ENCODE measurements at places on chromosomes 6 and 20. TPM values are rescaled to one million over a fixed set of nuclear protein-coding genes. Genes with fewer than 3 reads are reported as not detected.

DNA sequence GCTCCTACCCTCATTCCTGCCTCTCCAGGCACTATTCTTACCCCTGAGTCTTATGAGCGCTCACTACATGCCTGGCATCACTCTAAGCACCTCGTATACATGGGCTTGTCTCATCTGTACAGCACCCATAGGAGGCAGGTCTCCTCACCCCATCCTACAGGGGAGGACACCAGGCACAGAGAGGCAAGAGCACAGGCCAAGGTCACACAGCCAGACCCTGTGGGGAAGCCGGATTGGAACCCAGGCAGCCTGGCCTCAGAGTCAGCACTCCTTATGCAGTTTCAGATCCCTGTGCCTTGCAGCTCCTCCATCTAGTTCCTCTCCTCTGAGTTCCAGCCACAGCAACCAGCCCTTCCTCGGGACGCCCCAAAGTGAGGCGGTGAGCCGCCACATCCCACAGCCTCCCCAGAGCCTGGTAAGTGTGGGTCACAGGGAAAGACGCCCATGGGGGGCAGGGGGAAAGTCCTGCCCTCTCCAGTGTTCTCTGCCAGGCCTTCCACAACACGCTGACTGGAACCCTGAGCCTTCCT is 103.3 kb downstream of the NFATC2 start:
- no peak for DNase-seq

CD93 gene
- total RNA-seq = 0.06 TPM

PAK1IP1 gene
- total RNA-seq = 34.4 TPM

DNA sequence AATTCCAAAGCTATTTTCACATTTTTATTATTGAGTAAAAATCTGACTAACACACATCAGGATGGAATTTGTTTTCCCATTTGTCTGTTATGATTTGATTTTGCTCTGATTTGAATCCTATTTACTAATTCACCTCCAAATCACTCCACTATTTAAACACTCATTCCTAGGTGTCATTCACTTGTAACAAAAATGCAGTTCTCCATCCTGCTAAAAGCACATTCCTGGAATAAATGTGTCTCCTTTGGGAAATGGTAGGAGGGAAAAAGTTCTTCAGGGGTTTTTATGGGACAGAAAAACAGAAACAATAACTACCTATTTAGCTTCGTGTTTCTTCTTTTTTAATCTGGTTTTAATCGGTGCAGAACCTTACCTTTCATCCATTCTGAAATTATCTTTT is 494.1 kb upstream of the CITED2 start:
- no peak for DNase-seq

DNA sequence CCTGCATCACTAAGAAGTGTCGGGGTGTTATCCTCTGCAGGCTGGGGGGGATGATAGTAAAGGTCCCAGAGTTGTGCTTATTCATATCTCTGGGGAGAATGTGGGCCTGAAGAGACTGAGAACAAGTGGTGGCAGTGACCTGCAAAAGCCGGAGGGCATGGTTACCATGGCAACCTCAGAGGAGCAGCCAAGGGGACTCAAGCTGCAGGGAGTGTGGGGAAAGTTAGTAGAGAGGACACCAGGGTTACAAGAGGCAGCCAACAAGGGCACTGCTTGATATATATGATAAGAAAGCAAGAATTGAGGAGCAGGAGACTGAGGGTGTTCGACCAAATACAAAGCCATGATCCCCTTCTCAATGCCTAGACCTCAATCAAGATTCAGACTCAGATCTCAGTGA is 46.1 kb downstream of the HLA-F start:
- no peak for DNase-seq

DNA sequence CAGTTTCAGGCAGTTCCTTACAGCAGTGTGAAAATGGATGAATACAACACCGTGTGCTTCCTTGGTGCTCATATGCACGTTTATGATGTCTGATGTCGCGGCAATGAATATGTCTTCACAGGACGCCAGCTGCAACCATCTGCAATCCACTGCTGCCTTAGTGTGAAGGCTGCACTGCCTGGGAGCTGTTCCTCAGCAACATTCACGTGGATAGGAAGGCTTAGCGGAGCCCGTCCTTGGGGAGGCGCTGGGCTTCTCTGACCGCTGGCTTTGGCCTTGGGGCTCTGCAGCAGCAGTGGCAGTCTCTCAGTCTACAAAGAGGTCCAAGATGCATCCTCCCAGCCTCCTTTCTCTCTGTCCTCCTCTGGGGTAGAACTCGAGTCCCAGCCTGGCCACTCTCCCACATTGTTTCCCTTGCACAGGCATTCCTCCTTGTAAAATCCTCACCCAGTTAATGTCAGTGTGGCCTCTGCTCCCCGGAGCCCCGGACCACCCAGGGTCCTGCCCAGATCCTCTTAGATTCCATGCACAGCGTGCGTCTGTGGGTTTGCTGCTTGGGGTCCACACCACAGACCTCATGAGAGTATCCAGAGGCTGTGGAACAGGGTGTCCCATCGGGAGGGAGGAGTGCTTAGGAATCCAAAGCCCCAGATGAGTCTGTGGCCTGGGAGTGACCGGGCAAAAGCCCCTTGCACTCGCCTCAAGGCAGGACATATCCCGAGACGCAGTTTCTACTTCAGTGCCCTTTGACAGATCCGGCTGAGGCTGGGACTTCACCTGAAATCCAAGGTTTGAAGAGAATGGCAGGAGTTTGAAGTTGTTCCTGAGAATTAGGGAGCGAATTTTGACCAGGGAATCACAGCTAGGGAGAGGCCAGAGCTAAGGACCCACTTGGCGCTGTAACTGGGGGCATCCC is 181.3 kb downstream of the THBS2 start:
- DNase-seq = no peak

MUC22 gene
- total RNA-seq = not detected

WRNIP1 gene
- total RNA-seq = 49.3 TPM

GRCh38 chr6:4756247-4756646 is 20.0 kb upstream of the CDYL start:
- no peak for DNase-seq

DNA sequence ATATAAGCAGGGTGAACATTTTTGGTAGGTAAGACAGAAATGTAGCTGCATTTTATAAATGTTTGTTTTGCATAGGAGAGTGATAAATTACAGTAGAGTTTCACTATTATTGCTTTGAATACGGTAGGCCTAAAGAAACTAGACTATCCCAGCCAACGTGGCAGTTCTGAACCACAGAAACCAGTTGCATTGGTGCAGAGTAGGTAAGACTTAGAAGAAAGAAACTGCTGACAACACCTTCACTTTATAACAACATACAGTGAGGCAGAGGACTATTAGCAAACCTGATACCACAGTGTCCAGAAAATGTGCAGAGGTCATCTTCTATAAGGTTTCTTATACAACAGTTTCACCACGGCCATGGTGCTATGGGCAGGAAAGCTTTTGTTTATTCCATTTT is 566.1 kb downstream of the KIF16B start:
- DNase-seq = no peak

DNA sequence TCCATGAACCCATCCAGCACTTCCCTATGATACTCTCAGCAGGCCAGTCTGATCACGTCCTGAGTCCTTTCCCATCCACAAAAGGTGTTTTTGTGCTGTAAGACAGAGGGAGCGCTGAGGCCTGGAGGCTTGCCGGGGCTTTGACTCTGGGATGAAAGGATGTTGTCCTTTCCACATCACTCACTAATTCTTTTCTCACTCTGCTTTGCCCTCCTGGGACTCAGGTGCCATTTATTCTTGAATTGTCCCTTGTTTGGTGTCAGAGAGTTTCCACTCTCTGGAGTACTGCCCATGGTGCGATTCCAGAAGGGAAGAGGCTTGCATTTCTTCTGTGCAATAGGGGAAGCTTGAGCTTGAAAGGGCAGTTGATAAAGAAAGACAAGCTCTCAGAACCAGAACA is 15.3 kb upstream of the TUBB2B start:
- no peak for DNase-seq

GRCh38 chr6:30830438-30830837 is 53.9 kb upstream of the DDR1 start:
- DNase-seq = no peak

LHFPL5 gene
- not detected for total RNA-seq

DNA sequence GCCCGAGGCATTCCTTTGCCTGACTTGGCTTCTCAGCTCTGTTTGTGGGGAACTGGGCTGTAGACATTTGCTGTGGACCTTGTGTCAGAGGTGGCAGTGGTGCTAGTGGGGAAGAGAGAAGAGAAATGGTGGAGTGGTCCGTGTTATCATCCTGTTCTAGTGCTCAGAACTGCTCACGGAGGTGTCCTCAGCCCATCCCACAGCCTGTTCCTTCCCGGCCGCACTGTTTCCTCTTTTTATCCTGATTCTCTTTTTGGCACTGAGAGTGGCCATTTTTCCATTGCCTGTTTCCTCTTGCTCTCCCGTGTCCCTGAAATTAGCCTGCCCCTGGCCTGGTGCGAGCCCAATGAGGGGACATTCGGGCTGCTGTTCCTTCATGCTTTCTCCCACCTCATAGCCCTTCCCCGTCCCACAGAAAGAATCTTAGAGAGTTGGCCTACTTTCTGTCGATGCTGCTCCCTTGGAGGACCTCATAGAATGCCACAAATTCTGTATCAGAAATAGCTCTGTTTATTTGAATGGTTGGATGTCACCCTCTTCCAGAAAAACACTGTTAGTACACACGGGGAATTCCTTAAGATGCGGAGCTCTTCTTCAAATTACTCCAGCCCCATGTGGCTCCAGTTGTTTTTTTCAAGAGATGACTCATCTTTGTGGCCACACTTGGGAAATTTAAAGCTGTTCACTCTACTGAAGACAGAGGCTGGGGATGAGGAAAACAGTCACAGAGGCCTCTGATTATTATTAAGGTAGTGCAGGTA is 26.1 kb downstream of the FARS2 start:
- peak; percentile 50 for DNase-seq

DNA sequence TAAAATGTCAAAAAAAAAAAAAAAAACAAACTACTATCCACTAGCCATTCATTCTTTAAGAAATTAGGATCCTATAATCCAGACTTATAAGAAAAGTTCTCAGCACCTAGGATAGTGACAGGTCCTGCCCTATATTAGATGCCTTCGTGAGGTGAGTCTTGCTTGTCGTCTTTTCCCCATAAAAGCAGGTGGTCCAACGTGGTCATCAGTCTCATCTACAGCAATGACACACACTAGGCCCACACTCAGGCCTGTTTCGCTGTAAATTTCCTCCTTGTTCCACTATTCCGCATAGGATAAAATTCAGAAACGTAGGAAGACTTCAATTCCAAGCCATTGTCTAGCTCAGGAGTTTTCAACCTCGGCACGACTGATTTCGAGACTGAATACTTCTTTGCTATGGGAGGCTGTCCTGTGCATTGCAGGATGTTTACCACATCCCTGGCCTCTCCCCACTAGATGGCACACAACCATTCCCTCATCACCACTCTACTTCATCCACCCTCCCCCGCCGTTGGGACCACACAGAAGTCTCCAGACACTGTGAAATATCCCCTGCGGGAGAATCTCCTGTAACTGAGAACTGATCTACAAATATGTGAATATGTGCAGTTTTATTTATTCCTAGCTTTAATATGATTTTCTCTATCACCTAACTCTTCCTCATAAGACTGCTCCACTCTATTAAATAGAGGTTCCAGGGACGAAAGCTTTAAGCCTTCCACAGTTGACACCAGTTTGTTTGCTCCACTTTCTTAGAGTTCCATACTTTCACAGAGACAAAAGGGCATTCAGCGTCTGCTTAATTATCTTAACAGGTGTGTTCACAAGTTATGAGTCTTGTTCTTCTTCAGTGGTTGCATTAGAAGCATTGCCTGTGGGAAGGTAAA is 346.3 kb downstream of the BMP2 start:
- DNase-seq = peak; percentile 33

DNA sequence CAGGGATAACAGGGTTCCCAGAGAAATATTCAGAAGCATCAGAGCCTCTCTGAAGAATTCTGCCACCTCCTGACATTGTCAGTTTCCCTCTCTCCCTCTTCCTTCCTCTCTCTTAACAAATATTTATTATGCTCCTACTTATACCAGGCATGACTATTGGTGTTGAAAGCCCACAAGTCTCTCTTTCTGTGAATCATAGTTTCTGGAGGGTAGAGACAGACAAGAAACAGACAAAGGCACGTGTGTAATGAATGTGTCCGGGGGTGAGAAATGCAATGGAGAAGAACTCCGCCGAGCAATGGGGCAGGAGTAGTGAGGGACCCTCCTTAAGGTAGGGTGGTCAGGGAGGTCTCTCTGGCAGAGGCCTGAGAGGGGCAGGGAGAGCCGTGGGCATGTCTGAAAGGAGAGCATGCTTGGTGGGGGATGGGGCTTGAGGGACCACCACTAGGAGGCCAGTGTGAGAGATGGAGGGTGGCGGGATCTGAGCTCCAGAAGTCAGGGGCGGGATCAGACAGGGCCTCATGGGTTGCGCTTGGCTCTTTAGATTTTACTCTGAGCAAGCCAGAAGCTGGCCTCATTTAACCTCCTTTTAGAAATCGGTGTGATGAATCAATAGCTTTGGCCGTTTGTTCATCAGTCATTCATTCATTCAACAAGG is 57.3 kb downstream of the EYA2 start:
- no peak for DNase-seq

DNA sequence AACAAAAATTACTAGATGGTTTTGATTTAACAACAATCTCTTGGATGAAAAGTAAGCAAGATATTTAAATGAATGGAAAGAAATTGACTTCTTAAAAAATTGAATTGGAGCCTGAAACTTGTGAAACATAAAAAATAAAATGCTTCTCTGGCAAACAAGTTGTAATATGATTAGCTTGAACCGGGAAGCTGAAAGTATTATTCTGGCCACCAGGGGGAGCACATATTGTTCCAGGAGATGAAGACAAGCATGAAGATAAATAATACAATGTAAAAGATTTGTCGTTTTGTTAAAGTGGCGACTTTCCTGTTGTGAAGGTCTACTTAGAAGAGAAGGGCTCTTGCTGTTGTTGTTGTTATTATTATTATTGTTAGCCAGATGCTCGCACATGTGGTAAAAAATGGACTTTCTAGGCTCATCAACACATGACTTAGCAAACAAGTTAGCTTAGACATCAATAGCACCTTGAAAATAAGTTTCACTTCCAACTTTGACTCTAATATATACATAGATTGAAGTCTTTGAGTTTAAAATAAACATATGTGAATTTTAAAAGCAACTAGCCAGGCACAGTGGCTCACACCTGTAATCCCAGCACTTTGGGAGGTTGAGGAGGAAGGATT is 14.2 kb downstream of the PAX1 start:
- DNase-seq = peak; percentile 72

HS3ST5 gene
- not detected for total RNA-seq

GRCh38 chr6:121678245-121678644 is 242.8 kb downstream of the GJA1 start:
- DNase-seq = no peak

SLC22A1 gene
- 3.3 TPM for total RNA-seq

DNA sequence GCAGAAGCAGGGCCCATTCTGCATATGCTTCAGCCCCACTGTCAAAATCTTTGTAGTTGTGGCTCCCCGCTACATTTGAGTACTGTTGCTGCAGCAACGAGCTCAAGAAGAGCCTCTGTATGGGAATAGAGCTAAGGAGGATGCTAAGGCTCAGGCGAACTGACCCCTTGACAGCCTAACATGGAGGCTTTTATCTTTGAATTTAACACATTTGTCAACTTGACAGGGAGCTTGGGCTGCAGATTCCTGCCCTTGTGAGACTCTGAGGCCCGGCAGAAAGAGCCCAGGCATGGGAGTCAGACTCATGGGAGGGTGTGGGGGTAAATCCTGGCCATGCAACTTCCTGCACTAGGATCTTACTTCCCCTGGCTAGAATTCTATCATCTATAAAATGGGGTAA is 278.7 kb upstream of the CITED2 start:
- DNase-seq = no peak

- no peak for DNase-seq
Measured at GRCh38 chr6:52174118-52174517, 12.1 kb upstream of the IL17A start.
